Epithelial cell of proximal tubule (primary cell): ENCODE measurements at places on chromosomes 4 and X.

DNA sequence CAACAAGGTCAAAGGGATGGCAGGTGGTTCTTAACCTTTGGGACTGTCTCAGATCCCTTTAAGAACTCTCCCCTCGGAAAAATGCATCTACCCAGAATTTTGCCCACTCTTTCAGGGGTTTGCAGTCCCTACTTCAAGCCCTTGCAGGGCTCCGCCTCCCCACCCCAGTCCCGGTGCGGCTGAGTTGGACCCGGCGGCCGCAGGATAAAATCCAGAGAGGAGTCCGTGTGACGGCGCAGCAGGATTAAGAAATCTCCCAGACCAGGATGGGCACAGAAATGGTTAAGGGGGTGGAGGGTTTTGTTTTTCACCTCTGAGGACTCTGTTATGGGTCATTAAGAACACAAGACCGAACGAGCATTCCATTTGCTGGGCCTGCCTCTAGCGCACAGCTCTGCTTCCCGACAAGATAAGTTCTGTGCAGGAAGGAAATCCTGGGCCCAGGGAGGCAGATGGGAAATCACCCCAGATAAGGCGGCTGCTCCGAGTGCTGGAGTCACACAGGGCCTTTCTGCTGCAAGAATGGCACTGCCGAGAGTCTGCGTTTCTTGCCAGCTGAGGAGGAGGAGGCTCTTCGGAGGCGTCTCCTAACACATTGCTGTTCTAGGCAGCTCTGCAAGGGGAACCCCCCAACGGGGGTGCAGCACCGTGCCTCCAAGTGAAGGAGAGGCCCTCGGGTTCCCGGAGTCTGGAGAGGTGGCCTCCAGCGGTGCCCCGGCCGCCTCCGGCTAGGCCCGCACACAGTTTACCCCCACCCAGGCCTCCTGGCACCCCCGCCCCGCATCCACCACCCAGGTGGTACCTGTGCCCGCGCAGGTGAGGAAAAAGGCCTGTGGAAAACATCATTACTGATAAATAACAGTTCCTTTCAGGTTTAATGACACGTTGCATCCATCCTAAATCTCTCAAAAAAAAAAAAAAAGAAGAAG is 277.6 kb downstream of the BCOR start:
- DNase-seq: no peak

GRCh38 chrX:132034648-132035047 is 11.5 kb downstream of the STK26 start:
- DNase-seq: no peak

DNA sequence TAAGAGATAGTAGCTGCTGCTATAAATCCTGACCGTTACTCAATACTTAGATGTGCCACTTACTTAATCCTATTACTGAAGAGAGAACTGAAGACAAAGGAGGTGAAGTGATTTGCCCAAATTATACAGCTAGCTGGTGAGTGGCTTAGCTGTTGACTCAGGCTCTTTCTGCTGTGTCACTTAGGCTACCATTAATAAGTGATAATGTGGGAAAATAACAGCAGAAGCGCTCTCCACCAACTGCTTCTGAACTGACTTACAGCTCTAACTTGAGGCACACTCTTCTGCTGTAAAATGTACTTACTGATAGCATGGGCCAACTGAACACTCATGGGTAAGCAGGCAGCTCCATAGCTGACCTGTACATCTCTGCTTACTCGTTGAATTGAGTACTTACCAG is 7.5 kb upstream of the KLHL5 start:
- DNase-seq: no peak

DNA sequence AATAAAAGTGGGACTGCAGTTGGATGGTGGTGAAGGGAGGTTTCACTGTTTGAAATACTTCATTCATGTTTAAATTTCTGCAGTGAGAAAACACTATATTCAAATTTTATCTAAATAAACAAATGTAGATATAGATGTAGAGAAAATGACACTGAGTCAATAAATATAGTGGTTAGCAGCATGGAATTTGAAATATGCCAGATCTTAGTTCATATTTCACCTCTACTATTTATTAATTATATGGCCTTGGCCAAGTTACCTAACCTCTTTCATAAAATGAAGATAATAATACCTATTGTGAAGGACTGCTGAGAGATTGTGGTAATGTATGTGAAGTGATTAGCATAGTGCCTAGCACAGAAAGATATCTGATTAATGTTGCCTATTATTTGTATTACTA is 70.5 kb downstream of the AGTR2 start:
- DNase-seq: no peak

- no peak for DNase-seq
These were observed 168.5 kb upstream of the DMD start for GRCh38 chrX:33379839-33380238.

GRCh38 chr4:187849556-187850225 is 145.9 kb upstream of the ZFP42 start:
- DNase-seq: no peak

- no peak for DNase-seq
These were observed 85.5 kb downstream of the NHSL2 start for GRCh38 chrX:71996136-71996535.

- no peak for DNase-seq
These were observed 203.6 kb downstream of the PDGFC start for GRCh38 chr4:156767911-156768415.

DNA sequence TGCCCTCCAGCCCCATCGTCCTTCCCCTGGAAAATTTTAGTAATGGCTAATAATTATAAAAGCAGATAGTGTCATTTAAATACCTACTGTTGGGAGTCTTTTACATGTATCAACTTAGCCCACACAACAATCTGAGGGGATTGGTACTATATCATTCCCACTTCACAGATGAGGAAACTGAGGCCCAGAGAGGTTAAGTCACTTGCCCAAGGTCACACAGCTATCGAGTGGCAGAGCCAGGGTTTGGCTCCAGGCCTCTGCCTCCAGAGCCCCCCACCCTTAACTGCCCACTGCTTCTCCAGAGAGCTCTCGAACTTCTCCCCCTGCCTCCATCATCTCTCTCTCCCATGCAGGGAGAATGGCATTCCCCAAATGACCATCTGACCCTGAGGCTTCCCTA is 7.4 kb downstream of the C4orf50 start:
- no peak for DNase-seq

DNA sequence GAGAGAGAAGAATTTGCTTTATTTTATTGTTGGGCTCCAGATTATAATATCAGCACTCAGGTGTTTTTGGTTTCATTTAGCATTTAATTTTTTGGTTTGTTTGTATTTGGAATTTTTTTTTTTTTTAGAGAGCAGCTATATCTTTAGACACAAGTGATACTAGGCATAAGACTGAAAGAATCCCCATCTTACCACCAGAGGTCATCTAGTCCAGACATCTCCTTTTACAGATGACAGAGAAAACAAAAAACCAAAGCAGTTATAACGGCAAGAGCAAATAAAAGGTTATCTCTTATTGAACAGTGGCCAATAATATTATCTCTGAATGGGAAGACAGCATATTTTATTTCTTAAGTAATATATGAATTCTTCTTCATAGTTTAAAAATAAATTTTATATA is 22.8 kb downstream of the USP38 start:
- no peak for DNase-seq

DNA sequence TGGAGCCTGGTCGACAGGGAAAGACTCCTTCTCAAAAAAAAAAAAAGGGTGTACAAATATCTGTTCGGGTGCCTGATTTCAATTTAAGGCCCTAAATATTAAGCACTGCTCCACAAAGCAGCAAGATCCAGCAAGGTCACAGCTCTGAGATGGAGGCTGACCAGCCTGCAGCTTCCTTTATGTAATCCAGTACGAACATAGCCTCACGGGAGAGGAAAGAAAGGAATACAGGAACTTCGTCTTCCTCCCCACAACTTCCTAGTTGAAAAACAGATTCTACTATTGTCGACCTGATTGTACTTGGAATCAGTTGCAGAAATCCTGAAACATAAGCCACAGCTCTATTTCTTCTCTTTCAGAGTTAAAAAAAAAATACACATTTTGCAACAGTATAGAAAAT is 53.5 kb upstream of the TBC1D9 start:
- no peak for DNase-seq

DNA sequence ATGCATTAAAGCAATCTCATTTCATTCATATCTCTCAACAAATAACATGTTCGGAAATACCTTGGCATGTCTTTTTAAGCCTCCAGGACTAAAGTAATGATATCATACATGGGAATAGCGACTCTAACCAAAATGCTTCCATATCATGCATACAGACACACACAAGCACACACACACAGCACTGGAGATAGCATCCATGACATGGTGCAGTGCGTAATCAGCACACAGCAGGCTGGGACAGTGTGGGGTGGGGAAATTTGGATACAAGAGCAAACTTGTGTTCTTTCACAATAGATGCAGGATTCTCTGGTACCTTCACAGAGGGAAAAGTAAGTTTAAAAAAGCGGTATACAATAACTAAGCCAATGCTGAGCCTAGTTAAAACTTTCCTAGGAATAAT is 132.3 kb upstream of the HPGD start:
- no peak for DNase-seq
